ENCODE measurements at places on chromosomes 12 and 14.

DNA sequence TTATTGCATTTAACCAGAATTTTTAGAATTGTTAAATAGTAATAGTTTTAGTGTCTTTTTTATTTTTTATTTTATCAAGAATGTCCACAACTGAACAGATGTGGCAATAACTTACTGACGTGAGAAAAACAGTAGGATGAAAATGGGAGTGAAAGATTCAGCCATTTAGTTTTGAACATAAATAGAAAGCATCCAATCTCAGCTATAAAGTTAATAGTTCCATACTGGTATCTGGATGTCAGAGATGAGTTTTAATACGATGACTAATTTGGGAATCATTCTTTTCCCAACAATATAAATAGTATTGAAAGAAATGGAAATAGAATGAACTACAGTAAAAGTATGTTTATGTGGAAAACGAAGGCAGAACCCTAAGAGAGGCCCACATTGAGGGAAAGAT, 159.4 kb downstream of the EPS8 start:
- H3K36me3 ChIP-seq, result peaks cover 21% of the 10 kb centered on the region
- peak overlapping the region; percentile 100 for H3K27ac ChIP-seq
- no peak overlapping the region for H3K4me3 ChIP-seq
- no peaks in the 10 kb centered on the region for H3K27me3 ChIP-seq
- no peak for DNase-seq

DNA sequence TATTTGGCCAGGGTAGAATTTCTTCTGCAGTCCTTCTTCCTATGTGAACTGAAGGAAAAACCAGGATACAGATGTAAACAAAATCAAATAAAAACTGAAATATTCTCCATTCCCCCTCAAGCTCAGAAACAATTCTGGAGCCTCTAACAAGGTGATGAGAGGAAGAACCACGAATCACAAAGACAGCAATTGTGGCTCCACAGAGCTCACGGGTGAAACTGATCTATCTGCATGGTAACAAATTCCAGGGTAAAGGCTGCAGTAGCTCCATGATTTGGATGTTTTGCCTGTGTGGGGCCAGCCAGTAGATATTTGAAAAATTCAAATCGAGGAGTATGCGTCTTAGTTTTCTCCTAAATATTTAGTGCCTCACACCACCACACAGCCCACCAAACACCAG, 10.6 kb downstream of the GRIN2B start:
- DNase-seq, result no peak
- H3K4me3 ChIP-seq, result no peak overlapping the region
- H3K27me3 ChIP-seq, result no peaks in the 10 kb centered on the region
- no peak overlapping the region for H3K27ac ChIP-seq

DNA sequence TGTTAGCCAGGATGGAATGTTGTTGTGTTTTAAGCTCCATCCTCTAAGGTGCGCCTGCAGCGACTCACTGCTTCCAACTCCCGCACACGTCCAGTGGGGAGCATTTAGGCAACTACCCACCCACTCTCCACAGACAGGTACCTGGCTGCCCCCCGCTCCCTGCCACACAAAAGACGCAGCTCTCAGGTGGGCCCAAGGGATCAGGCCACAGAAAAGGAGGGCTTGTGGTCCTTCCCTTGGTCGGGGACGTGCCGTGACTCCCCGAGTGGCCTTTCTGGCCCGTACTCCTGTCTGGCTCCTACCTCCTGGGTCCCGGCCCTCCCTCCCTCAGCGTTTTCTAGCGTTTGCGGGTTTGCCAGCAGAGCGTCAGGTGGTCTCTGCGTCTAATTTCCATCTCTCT, 16.2 kb downstream of the TEDC1 start:
- no peak for DNase-seq
- no peaks in the 10 kb centered on the region for H3K36me3 ChIP-seq
- no peak overlapping the region for H3K4me3 ChIP-seq
- H3K27ac ChIP-seq, result no peak overlapping the region
- H3K27me3 ChIP-seq, result peaks cover 6% of the 10 kb centered on the region

- DNase-seq, result peak; percentile 62
- peak overlapping the region; percentile 75 for H3K27ac ChIP-seq
- no peaks in the 10 kb centered on the region for H3K36me3 ChIP-seq
- H3K4me1 ChIP-seq, result peaks cover 28% of the 10 kb centered on the region
- H3K4me3 ChIP-seq, result peak overlapping the region; percentile 8
Measured at GRCh38 chr12:91778091-91778832, 367.4 kb downstream of the BTG1 start.

DNA sequence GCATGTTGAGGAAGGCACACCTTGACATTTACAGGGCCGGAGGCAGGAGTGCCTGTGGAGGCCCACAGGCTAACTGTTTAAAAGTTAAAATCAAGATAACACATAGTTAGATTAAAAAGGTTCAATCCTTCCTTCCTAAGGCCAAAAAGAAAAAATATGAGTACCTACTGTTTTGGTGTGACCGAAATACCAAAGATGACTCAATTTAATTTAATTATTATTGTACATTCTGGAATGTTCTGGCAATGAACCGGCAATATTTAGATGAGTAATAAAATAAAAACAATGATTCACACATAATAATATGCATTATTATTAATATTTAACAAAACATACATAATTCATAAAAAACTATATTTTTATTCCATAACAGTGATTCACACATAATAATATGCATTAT, 136.8 kb upstream of the NTF3 start:
- no peaks in the 10 kb centered on the region for H3K36me3 ChIP-seq
- no peaks in the 10 kb centered on the region for H3K4me1 ChIP-seq
- no peak overlapping the region for H3K4me3 ChIP-seq
- H3K27me3 ChIP-seq, result no peaks in the 10 kb centered on the region

DNA sequence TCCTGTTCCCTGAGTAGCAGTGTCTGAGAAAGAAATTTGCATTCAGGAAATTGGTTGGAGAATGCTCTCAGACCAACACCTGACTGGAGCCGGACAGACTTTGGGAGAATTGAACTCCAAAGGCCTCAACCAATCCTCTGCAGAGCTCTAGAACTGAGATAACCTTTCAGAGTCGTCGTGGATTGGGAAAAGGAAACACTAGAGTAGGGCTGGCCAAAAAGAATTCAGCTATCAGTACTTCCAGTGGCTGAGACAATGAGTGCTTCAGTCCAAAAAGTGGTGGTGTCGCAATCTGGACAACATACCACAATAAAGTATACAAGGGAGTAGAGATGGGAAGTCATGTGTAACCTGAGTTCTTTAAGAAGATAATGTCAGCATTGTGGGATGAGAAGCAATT, 377.1 kb downstream of the SLC16A7 start:
- no peak overlapping the region for H3K27ac ChIP-seq
- no peaks in the 10 kb centered on the region for H3K4me1 ChIP-seq
- no peak overlapping the region for H3K4me3 ChIP-seq
- no peak for DNase-seq
- H3K27me3 ChIP-seq, result no peaks in the 10 kb centered on the region
- no peaks in the 10 kb centered on the region for H3K36me3 ChIP-seq

- no peak for DNase-seq
- H3K27ac ChIP-seq, result peak overlapping the region; percentile 99
- H3K4me3 ChIP-seq, result peak overlapping the region; percentile 45
Measured at GRCh38 chr12:108826807-108827721, 30.3 kb downstream of the SSH1 start.

GRCh38 chr14:73240816-73241480, 3.6 kb downstream of the PAPLN start:
- H3K27ac ChIP-seq, result no peak overlapping the region
- peaks cover 39% of the 10 kb centered on the region for H3K27me3 ChIP-seq
- H3K4me3 ChIP-seq, result no peak overlapping the region
- peak; percentile 64 for DNase-seq

DNA sequence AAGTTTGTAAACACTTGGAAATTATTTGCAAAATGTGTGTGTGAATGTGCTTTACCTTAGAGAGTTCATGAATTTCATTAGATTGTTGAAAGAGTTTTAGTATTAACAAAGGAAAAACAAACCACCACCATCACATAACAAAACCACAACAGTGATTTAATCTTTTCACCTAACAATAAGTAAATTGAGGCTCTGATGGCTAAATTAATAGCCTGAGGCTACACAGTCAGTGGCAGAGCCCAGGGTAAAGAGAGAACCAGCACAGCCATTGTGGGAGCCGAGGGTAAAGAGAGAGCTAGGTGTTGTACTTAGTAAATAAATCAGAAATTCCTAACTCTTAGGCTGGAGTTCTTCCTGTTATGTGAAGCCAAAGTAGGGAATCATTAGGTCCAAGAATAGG, 51.2 kb upstream of the CAPRIN2 start:
- H3K27ac ChIP-seq, result no peak overlapping the region
- no peaks in the 10 kb centered on the region for H3K27me3 ChIP-seq
- peaks cover 3% of the 10 kb centered on the region for H3K4me1 ChIP-seq
- no peak overlapping the region for H3K4me3 ChIP-seq
- DNase-seq, result no peak
- peaks cover 6% of the 10 kb centered on the region for H3K36me3 ChIP-seq

DNA sequence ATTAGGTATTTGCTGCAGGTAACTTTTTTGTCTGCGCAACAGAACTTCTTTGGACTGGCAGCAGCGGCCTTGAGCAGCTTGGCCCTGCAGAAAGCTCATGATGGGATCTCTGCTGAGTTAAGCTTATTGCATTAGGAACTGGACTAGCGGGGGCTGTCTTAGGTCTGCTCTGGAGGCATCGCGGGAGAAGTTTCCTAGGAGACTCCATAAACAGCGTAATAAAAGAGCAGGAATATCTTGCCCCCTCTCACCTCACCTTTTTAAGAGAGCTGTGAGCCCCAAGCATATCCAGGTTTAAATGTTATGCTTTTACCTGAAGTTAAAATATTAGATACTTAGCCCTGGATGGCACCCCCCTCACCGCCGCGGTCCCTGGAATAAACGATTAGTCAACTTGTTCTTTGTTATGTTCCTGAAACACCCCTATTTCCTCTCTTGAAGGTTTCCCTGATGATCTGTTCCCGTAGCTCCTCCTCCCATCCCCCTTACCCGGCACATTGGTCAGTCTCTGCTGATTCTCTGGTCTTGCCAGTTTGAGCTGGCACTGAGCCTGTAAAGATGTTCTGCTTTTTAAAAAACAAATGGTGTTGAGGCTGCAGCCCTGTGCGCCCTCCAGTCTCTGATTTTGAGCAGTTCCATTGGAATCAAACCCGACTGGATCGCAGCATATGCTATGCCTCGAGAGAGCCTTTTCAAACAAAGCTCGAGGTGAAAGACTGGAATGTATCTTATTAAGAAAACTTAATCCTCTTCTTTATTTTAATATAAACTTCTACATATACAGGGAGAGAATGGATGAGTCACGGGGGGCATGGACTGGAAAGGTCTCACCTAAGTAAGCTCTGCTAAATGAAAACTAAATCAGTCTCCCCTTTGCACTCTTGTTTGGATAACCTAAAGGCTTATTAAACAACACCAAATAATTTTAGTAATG, 1.9 kb downstream of the MLXIP start:
- H3K27me3 ChIP-seq, result no peaks in the 10 kb centered on the region
- peaks cover 32% of the 10 kb centered on the region for H3K4me1 ChIP-seq

- H3K27ac ChIP-seq, result no peak overlapping the region
- H3K4me3 ChIP-seq, result no peak overlapping the region
- H3K4me1 ChIP-seq, result peaks cover 8% of the 10 kb centered on the region
- no peak for DNase-seq
- H3K36me3 ChIP-seq, result peaks cover 55% of the 10 kb centered on the region
Measured at GRCh38 chr12:109483346-109483745, 5.9 kb downstream of the UBE3B start.

- H3K4me1 ChIP-seq, result no peaks in the 10 kb centered on the region
- H3K4me3 ChIP-seq, result peak overlapping the region; percentile 56
- H3K27ac ChIP-seq, result no peak overlapping the region
- no peak for DNase-seq
- no peaks in the 10 kb centered on the region for H3K27me3 ChIP-seq
Measured at GRCh38 chr12:34219046-34219770, 196.9 kb downstream of the ALG10 start.

DNA sequence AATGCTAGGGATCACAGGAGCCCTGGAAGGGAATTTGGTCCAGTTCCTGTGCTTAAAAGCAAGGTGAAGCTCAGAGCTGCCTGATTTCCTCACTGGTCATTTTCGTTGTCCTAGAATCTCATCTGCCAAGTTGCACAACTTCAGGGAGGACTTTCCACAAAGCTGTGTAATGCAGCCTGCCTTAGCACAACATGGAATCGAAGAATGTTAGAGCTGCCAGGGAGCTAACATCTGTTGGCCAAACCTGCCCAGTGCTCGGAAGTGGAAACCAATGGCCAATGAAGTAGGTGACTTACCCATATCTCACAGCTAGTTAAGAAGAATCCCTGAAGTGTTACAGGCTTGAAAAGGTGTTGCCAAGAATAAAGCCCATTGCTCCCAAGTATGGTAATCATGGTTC, 79.9 kb upstream of the SSTR1 start:
- H3K36me3 ChIP-seq, result no peaks in the 10 kb centered on the region
- no peak overlapping the region for H3K4me3 ChIP-seq
- no peaks in the 10 kb centered on the region for H3K4me1 ChIP-seq
- no peak for DNase-seq

- DNase-seq, result no peak
- H3K4me3 ChIP-seq, result no peak overlapping the region
- H3K27ac ChIP-seq, result no peak overlapping the region
- no peaks in the 10 kb centered on the region for H3K4me1 ChIP-seq
- no peaks in the 10 kb centered on the region for H3K27me3 ChIP-seq
Measured at GRCh38 chr12:45509187-45509586, 220.3 kb upstream of the ARID2 start.

DNA sequence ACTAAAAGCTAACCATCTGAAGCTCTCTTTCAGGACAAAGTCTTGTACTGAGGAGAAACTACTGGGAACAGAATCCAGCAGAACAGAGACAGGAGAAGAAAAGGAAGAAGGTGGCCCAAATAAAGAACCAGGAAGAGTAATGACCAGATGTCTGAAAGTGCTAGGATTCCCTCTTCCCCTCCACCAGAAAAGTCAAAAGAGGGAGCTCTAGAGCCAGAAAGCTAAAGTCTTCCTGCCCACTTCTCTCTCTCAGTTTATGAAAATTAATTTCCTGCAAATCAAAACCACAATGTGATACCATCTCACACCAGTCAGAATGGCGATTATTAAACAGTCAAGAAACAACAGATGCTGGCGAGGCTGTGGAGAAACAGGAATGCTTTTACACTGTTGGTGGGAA, 47.2 kb downstream of the SPPL3 start:
- H3K4me1 ChIP-seq, result peaks cover 10% of the 10 kb centered on the region
- no peaks in the 10 kb centered on the region for H3K27me3 ChIP-seq
- no peak for DNase-seq
- no peak overlapping the region for H3K27ac ChIP-seq

DNA sequence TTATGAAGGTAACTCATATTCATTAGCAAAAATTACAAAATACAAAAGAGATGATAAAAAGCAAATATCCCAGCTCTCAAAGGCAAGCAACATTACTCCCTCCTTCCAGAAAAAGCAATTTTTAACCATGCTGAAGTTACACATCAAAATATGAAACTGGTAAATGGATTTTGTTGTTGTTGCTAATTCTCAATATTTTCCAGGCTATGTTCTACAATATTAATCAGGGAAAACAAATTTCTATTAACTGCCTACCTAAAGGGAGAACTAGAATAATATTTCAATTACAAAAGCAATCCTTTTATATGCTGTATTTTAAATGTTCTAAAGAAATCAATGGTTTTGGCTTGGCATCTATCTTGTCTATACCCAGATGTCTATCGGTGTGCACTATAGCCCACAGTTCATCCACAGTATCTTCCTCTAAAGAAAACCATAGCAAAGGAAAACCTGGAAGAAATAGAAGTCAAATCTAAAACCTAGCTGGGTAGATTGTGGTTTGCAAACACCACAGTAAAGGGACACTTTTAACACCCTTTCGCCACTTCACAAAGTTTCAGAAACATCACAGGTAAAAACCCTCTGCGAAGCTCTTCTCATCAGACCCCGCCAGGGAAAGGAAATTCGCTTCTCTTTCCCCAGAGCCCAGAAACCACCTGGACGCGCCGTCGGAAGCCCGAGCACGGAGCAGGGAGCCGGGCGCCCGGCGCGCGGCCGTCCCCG, 32.0 kb downstream of the TC2N start:
- DNase-seq, result no peak
- H3K27me3 ChIP-seq, result peaks cover 36% of the 10 kb centered on the region
- H3K36me3 ChIP-seq, result no peaks in the 10 kb centered on the region
- no peak overlapping the region for H3K4me3 ChIP-seq
